ENCODE measurements at places on chromosomes 6 and 20.

- DNase-seq = no peak
Observed at GRCh38 chr6:35745509-35745908, 8.7 kb downstream of the ARMC12 start.

DNA sequence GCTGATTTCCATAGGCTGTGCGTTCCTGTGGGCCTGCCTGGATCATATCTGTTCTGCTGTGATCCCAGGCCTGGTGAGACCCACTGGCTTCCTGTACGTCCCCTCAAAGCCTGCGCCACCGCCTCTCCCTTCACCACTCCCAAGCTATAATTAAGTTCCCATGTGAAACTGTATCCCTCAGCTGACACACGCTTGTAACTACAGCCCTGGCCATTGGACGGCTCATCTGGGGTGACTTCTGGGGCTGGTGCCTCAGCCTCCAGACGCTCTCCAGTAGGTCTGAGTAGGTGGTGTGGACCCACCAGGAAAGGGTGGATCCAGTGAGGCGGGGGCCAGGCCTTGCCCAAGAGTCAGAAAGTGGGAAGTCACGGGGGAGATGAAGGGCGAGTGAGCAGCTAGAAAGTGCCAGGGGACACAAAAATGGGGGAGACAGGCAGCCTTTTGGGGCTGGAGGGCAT lies 21.0 kb downstream of the PPARD start:
- DNase-seq = peak; percentile 65

DNA sequence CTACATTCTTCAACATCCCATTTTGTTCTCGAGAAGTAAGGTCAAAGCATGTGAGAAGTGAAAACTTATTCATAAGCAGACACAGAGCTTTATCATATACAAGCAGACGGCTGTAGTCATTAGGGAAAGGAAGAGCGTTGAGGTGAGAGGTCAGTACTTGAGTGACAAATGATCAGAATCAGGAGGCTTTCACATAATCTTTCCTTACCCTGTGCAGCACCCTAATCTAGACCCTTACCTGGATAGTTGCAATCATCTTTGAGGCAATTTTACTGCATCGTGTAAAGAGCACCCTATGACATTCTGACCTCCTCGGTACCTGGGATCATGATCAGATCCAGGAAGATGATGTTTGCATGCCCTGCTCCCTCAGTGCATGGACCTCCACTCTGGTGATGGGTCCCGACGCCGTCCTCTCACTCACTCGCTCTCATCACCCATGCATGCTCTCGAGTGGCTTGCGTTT lies 62.7 kb downstream of the RNF182 start:
- no peak for DNase-seq

GRCh38 chr6:24110417-24110816 lies 15.6 kb upstream of the NRSN1 start:
- DNase-seq = no peak

DNA sequence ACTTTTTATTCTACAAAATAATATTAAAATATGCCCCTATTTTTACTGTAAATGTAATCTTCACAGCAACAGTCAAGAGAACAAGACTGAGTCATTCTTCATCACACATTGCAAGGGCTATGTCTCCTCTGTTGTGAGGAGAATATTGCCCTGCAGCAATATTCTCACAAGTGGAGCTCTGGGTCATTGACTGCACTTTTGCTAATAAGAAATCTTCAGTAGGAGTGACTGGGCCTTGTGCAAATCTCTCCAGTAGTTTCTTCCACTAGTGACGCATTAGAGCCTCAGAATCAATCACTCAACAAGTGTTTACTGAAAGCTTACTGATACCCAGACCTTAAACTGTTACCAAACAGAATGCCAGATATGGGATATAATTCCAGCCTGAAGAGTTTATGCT lies 49.1 kb downstream of the LAMA2 start:
- DNase-seq = peak; percentile 15

DNA sequence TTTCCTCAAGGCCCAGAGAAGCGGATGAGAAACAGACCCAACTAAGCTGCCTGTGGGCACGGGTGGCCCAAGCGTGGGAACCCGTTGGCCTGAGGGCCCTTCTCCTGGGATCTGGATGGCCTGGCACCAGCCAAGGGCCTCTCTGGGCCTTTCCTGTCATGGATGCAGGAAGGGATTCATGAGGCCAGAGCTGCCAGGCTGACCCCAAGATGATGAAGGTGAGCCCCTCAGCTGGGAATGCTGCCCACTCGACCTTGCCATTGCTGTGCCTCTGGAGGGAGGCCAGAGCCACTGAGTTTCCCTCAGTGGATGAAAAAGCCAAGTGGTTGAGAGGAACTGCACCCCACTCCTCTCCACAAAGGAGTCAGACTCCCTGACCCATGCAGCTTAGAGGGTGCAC lies 171.2 kb downstream of the VEGFA start:
- DNase-seq = no peak

- no peak for DNase-seq
Observed at GRCh38 chr20:483815-484644, 21.7 kb upstream of the TBC1D20 start.

- no peak for DNase-seq
Observed at GRCh38 chr6:135897087-135897486, 45.6 kb downstream of the PDE7B start.

- DNase-seq = peak; percentile 16
Observed at GRCh38 chr6:6925391-6926164, 182.2 kb upstream of the RREB1 start.

- DNase-seq = no peak
Observed at GRCh38 chr20:24001712-24002405, 13.3 kb upstream of the GGTLC1 start.

DNA sequence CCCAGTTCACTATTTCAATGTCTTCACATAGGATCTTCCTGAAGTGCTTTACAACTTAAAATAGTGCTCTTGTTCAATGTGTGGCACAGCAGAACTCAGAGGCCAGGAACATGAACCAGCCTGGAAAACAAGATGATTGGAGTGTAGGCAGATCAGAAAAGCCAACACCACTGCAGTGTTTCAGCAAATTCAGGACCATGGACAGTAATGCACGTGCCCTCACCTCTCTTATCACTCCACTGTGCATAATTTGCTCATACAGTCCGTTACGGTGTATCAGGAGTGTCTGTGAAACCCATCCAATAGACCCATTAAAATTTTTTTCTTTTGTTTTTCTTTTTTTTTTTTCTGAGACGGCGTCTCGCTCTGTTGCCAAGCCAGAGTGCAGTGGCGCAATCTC lies 27.6 kb upstream of the HACE1 start:
- DNase-seq = peak; percentile 12

DNA sequence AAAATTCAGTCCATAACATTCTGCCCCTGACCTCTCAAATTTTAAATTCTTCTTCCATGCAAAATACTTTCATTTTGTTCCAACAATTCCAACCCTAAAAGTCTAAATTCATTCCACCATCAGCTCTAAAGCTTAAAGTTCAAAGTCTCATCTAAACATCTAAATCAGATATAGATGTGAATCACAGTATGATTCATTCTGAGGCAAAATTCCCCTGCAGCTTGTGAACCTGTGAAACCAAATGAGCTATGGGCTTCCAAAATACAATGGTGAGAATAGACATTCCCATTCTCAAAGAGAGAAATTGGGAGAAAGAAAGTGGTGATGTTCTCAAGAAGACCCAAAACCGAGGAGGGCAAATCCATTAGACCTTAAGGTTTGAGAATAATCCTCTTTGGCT lies 309.8 kb downstream of the HIVEP2 start:
- no peak for DNase-seq

DNA sequence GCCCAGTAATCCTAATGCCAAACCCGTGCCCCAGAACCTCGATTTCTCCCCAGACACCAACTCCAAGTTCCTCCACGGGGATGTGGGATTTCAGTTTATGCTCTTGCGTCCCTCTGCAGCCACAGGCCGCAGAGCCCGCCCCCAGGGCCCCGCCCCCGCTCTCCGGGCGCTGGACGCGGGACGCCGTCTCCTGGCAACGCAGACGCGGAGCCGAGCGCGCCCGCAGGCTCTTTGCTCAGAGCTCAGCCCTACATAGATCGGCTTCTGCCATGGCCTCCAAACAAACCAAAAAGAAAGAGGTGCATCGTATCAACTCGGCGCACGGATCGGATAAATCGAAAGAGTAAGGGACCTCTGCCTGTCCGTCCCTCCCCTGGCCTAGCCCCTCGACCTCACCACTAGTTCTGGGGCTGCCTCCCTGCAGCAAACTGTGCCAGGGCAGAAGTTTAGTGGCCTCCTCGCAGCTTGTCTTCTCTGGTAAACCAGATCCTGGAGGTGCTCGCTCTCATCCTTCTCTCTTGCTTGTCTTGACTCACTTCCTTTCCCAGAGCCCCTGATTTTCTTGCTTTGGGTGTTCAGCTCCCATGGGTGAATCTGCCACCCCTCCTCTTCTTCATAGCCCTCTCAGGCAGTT lies at the start of gene ADGB:
TSS of gene ADGB (plus strand) at position 201 of the 634 bp plus-strand sequence. CDS start at position 270, 69 bp downstream.
- peak; percentile 40 for DNase-seq

DNA sequence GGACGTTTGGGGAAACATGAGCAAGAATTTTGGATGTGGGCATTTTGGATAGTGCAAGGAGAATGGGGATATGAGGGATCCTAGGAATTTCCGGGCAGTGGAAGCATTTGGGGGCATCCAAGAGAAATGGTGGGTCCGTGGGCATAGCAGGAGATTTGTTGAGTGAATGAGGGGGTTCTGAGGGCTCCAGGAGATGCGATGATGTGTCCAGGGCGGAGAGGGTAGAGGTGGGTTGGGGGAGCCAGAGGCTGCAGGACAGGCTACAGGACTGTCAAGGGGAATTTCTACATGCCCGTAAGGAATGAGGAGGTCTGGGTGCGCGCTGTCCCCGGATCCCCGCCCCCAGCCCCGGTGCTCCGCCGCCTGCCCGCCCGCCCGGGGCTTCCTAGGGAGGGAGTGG lies 364 bp downstream of the FRS3 start:
- DNase-seq = no peak

DNA sequence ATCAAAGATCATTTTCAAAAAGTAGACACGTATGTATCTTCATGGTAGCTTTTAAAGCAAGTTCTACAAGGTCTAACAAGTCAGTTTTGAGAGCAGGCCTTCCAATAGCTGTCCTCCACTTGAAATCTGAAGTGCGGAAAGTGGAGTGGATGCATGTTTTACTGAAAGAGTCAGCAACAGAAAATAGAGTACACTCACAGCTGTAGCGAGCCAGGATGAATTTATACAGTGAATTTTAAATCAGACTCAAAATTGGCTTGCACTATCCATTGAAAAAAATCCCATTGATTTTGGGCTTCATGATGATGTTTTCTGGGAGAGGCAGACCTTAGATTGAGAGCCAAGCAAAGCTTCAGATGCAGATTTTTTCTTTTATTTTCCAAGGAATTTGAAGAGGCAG lies 80.6 kb downstream of the GJA10 start:
- DNase-seq = no peak

DNA sequence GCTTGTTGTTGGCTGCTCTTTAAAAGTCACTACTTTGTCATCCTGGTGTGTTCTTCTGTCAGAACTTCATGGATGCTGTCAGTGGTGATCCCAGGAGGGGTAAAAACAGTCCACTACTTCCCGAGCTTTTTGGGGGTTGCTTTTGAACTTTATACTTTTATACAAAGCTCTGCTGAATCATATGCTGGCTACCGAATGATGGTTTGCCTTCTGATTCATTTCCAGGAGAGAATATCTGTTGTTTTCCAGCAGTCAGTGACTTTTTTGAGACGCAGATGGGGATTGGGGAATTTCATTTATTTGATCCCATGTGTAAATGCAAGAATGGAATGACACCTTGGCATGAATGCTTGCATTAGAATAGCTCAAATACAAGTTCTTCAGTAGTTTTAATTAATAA lies 32.7 kb upstream of the COL10A1 start:
- DNase-seq = peak; percentile 49

GRCh38 chr6:77463308-77463860 lies at the start of gene HTR1B:
Gene HTR1B, minus strand, starts transcription at chr6:77463491. Its CDS starts 88 bp downstream, at chr6:77463403.
- DNase-seq = no peak

DNA sequence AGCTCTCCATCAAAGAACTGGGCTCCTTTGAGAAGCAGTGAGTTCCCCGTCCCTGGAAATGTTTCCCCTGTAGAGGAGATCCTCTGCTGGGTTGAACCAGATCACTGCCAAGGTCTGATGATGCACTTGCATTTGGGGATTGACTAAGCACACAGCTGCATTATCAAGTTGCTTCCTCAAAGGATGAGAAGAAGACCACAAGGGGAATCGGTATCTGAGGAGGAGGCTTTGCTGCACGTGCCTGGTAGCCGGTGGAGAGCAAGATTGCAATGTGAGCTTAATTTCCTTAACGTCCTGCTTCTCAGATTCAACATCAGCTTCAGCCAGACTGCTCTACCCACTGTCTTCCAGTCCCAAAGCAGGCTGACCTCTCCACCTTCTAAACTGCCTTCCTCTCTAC lies 128.8 kb upstream of the STMND1 start:
- no peak for DNase-seq

DNA sequence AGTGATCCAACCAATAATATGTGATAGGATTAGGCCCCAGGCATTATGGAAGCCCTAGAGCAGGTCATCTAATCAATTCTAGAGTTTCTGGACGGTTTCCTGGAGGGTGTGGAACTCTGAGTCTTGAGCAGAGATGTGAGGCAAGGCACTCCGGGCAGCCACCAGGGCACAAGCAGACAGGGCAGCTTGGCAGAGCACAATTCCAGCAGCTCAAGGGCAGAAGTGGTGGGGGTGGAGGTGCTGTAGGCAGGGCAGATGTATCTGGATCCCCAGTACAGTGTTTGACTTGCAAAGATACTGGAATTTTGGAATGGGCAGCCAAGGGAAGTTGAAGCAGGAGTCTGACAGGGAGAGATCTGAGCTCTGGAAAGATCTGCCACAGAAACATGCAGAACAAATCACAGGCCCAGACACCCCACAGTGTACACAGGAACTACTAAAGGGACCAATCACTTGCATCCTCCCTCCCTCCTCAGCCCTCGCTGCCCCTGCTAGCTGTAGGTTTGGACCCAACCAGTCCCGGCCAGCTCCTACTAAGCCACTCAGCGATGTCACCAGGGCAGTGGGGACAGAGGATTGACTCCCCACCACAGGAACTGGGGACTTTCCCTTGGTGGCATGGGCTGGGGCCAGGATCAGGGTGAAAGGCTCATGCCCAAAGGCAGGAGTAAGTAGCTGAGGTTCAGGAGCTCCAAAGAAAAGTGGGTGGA lies 47.0 kb downstream of the TFEB start:
- DNase-seq = no peak

- no peak for DNase-seq
Observed at GRCh38 chr6:149489967-149490366, 5.2 kb upstream of the ZC3H12D start.

- no peak for DNase-seq
Observed at GRCh38 chr20:49590163-49591017, 22.5 kb upstream of the PTGIS start.

- no peak for DNase-seq
Observed at GRCh38 chr6:43459535-43459934, 4.2 kb upstream of the DLK2 start.

DNA sequence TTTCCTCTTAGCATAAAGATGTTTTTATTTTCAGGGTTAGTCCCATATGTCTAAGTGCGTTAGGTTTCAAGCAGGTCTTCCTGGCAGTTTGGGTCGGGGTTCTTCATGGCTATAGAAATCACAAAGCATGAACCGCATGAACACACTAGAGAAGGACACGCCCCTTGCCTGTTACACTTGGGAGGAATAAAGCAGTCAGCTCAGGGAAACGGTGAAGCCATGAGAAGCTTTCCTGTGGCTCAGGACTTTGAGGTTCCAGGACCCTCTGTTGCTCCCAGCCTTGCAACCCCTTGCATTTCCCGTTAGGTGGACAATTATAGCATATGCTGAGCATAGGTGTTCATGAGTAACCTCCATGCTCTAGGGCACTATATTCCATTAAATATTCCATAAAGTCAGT lies 96.7 kb downstream of the SYCP2 start:
- no peak for DNase-seq

Measured in AG10803 (cell line).